IMR-90 (cell line): ENCODE measurements at places on chromosomes 7 and 10. TPM values are rescaled to one million over a fixed set of nuclear protein-coding genes. Genes with fewer than 3 reads are reported as not detected.

WNT16 gene
- polyA plus RNA-seq = 0.68 and 0.95 TPM in 2 replicates

FAM25C gene
- polyA plus RNA-seq = not detected in 2 replicates

OR6V1 gene
- polyA plus RNA-seq = not detected in 2 replicates

- DNase-seq = peak; percentile 52
Measured at GRCh38 chr7:151637781-151638261, 118.1 kb upstream of the RHEB start.

- peak; percentile 89 for DNase-seq
Measured at GRCh38 chr7:79933144-79933543, 201.5 kb upstream of the GNAI1 start.

DNA sequence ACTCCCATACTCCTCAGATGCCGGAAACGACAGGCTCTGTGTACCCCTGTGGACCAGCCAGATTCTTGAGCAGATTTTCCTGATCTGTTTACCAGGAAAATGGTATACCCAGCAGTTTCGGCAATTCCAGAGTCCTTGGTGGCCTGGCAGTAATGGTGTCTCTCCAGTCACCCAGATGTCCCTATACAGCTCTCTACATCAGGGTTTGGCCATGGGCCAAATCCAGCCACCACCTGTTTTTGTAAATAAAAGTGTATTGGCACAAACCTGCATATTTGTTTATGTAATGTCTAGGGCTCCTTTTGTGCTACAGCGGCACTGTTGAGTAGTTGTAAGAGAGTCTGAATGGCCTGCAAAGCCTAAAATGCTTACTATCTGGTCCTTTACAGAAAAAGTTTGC is 491.3 kb downstream of the RPS24 start:
- no peak for DNase-seq

DNA sequence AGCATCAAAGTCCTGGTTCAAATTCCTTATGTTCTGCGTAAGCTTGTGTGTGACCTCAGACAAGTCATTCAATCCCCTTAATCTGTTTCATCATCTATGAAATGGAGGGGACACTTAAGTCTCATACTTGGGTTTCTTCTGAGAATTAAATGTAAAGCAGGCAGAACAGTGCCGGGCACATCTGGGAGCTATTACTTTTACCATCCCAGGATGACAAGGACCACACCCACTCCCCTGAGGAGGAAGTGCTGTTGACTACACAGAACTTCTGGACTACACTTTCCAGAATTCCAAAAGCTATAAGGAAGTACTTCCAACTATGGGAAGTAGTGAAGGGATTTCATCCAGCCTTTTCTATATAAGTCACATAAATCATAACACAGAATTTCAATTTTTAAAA is 294.9 kb downstream of the IPMK start:
- DNase-seq = no peak

DNA sequence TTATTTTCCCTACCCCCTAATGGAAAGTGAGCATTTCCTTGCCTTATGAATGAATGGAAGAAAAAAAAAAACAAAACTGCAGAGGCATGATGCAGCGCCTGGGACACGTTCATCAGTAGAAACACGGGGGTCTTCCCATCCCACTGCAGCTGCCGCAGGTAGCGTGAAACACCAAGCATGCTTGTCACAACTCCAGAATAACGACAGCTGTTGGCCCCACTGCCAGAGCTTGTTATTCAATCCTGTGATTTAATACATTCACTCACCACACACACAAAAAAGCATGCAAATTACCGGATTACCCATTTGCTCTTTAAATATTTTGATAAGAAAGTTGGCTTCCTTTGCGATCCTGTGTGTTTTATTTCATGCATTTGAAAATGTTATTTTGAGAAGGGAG is 48.4 kb upstream of the GNA12 start:
- no peak for DNase-seq

DNA sequence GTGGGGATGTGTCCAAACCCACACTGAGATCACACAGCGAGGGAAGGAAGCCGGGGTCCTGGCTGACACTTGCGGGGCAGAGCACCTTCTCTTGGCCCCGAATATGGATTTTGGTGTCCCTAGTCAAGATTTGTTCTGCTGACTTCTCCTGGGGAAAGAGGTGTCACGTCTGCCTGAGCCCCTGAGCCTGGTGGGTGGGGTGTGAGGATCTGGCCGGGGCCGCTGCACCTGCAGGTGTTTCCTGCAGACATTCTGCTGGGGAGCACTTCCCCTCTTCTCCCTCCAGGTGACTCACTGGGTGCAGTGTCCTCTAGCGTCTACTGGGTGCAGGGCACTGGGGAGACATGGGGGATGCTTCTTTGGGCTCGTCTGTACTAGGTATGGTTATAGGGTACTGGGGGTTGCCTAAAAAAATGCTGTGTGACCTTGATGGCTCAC is 99.2 kb downstream of the GRK5 start:
- DNase-seq = no peak

- peak; percentile 32 for DNase-seq
Measured at GRCh38 chr7:111803015-111803758, 240.9 kb upstream of the IMMP2L start.

DNA sequence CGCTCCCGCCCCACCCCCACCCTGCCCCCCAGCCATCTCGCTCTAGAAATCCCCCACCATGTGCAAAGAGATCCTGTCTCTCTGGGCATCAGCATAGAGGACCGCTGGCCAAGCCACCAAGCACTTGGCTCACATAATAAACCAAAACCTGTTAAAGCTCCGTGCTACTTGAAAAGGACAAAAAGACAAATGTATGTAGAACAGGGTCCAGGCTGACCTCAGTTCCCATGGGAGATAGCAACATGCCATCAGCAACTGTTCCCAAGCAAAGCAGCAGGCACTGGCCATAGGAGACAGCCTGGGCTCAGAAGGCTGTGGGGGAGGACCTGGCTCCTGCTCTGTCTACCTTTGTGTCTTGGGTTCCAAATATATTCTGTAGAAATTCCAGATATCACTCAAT is 38.4 kb upstream of the GDF10 start:
- no peak for DNase-seq
